ENCODE measurements at places on chromosomes 13 and 19.

DNA sequence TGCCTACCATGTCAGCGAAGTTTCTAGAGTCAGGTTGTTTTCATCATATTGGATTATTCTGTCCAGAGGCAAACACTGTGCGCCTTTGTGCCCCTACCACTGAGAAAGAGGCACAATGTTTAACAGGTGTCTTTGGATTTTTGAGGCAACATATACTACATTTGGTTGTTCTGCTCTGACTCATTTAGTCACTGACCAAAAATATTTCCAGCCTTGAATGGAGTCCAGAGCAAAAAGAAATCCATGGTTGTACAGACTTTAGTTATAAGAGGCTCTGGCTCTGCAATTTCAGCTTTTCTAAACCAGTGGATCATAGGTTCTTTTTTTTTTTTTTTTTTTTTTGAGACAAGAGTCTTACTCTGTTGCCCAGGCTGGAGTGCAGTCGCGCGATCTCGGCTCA, 35.7 kb downstream of the LACC1 start:
- no peak for DNase-seq

DNA sequence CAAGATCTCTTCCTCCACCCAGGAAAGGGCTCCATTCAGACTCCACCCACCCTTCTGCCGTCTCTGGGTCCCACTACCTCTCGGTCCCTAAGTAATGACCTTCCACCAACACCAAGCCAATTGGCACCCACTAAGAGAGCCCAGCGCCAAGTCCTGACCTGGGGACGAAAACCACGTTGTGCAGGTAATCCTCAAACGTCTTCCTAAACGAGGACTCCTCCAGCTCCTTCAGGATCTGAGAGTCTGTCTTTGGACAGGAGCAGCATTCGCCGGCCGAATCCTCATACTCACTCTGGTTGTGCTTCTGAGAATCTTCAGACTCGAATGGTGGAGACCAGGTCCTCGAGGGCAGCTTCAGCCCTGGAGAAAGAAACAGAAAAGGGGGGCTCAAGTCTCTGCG, 83.1 kb downstream of the ZNF557 start:
- no peak for DNase-seq

DNA sequence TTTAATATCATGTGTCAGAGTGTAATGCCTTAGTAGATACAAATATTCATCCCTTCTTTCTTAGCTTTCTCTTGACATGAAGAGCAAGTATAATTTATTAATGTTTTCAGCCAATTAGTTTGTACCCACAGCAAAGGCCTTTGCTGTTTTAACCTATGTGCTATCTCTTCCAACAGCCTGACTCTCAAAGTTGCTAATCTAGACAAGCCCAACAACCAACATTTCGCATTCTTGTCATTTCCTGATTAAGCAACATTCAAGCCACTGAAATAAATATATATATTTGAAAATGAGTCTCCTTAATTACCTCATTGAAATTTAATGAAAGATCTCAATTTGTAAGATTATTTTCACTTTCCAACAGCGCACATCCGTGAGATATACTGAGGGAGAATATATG, 18.5 kb downstream of the EPSTI1 start:
- no peak for DNase-seq

- no peak for DNase-seq
Measured at GRCh38 chr19:1520203-1520780, 3.6 kb upstream of the PLK5 start.

GRCh38 chr13:113883314-113883811, 19.5 kb upstream of the GAS6 start:
- no peak for DNase-seq

DNA sequence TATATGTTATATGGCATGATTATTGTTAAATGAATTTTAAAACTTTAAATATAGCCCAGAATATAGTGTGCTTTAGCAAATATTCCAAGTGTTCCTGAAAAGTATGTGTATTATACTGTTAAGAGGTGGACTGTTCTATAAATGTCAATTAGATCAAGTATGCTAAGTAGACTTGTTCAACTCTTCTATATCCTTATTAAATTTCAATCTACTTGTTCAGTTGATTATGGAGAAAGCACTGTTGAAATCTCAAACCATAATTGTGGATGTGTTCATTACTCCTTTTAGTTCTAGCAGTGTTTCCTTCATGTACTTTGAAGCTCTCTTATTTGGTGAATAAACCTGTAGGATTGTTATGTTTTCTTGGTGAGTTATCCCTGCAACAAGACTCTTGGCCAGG, 52.5 kb downstream of the SPACA7 start:
- DNase-seq = no peak

GRCh38 chr13:100808330-100809128, 133.9 kb upstream of the TMTC4 start:
- DNase-seq = no peak

GRCh38 chr19:11551603-11552235, 7.3 kb downstream of the ELOF1 start:
- no peak for DNase-seq

DNA sequence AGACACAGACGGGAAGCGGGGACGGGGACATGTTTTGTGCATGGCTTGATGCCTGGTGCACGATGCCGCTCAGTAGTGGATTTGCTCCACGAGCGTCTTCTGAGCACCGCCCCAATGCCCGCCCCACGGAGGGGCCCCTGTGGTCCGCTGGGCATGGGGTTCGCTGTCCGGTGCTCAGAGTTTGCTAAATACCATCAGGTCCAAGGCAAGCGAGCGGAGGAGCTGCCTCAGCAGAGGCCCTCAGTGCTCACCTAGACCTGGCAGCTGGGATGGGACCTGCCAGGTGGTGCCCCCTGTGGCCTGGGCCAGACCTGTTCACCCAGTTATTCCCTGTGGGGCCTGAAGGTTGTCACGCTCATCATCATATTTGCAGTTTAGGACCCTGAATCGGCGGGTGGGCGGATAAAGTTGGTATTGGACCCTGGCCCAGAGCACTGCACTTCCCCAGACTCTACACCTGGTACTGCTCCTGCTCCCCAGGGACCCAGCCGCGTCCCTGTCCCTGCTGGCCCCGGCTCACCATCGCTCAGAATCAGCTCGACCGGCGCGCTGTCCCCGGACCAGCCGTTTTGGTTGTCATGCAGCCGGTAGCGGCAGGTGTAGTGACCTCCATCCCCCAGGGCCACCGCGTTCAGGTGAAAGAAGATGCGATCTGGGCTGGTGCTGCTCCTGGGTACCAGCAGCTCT, 2.3 kb downstream of the A1BG start:
- DNase-seq = no peak

DNA sequence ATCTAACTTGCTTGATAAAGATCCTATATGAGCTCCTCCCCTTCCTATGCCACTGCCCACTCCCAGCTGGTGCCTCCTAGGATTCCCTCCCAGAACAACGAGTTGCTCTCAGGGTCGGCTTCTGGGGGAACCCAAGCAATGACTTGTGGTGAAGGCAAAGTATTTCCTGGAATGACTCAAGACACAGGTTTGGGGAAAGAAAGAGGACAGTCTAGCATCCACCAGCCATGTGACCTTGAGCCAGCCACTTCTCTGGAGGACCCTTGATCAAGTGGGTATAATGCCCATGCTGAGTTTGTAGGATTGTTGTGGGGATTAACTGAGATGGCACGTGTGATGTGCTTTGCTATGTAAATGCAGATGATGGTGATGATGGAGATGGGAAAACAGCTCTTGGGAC, 33.0 kb downstream of the MBD3L2B start:
- no peak for DNase-seq

- DNase-seq = no peak
Measured at GRCh38 chr13:41501281-41501680, 43.9 kb downstream of the RGCC start.

DNA sequence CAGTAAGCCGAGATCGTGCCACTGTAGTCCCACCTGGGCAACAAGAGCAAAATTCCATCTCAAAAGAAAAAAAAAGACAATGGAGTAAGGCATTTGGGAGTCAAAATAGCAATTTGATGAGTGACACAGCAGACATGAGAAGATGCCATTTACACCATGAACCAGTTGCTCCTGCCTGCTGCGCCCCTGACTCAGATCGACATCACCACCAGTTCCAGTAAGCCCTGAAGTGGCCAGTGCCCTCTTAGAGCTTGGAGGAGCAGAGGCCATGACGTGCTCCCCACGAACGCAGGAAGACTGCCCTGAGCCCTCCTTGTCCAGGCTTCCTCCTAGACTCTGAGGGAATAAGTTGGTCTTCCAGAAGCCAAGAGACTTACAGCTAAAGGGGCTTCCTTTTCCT, 339.2 kb downstream of the MYO16 start:
- no peak for DNase-seq

- no peak for DNase-seq
Measured at GRCh38 chr19:32819419-32820400, 49.9 kb downstream of the SLC7A9 start.

DNA sequence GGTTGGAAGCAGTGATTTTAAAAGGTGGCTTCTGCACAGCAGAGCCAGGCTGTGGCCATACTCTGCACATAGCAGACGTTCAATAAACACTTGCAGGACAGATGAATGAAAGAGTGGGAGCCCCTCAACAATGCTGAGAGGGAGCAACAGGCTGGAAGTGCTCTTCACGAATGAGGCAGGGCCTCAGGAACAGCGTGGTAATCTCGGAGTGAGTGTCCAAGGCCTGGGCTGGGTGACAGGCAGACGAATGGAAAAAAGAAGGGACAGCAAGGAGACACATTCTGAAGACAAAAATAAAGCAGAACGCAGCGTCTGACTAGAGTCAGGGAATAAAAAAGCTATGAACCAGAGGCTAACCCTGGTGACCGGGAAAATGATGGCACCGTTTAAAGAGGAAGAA, 11.1 kb downstream of the GJA3 start:
- DNase-seq = no peak

GRCh38 chr13:111153977-111154332, 38.8 kb downstream of the ARHGEF7 start:
- DNase-seq = peak; percentile 67

GRCh38 chr19:37304190-37304883, 66.6 kb upstream of the ZNF527 start:
- DNase-seq = peak; percentile 52

- no peak for DNase-seq
Measured at GRCh38 chr13:23059173-23059572, 121.6 kb upstream of the SGCG start.

DNA sequence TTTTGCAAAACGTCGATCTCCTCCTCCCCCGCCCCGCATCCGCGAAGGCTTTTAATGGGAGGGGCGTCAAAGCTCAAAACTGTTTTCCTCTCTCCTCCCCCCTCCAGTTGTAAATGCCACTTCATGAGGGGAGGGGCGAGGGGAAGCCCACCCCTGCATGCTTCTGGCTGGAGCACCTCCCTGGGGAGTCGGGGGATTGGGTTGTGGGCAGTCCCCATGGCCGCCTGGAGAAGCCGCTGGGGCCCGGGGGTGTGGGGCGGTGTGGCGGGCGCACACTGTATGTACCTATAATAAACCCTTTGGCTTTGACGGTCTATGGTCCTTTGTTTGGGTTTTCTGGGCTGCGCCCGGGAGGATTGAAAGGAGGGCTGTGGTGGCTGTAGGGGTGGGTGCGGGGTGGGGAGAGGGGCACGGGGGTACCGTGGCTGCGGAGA, 505 bp upstream of the SHKBP1 start:
- DNase-seq = no peak

DNA sequence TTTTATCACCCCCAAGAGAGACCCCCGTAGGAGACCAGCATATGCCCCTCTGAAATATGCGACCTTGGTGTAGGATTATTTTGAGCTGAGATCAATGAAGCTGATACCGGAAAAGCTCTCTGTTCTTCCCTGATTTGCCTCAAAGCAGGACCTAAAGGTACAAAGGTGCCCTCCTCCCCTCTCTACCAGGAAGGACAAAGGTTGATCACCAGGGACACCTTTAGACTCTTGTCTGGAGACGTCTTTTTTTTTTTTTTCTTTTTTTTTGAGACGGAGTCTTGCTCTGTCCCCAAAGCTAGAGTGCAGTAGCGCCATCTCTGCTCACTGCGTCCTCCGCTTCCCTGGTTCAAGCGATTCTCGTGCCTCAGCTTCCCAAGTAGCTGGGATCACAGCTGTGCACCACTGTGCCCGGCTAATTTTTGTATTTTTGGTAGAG, 792 bp upstream of the PEX11G start:
- DNase-seq = peak; percentile 92

DNA sequence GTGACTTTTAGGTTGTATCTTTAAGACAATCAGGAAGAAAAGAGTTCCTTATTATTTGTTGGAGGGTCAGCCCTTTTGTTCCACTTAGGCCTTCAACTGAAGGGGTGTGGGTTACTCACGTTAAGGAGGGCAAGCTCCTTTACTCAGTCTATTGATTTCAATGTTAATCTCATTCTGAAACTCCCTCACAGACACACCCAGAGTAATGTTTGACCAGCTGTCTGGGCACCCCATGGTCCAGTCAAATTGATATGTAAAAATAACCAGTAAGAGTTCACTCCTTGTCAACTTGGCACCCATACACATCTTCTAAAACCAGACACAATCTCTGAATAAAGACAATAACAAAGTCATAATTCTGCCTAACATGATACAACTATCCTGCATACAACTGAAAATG, 292.9 kb downstream of the KLF5 start:
- DNase-seq = no peak

- DNase-seq = no peak
Measured at GRCh38 chr13:32590266-32590665, 4.0 kb downstream of the PDS5B start.

- no peak for DNase-seq
Measured at GRCh38 chr13:109368230-109368629, 418.2 kb downstream of the IRS2 start.

DNA sequence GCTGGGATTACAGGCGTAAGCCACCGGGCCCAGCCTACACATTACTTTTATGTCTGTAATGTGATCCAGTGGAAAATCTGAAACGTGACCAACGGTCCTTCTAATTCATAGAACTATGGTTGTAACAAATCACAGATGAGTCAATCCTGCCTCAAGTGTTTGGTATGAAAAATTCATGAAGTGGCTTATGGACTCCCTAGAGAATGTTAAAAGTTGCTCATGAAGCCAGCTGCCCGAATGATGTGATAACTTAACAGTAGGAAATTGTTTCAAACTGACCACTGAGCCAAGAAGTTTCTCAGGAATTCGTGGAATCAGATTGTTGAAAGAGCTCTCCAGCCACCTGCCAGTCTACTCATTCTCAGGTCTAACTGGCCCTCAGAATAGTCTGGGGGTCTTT, 59.4 kb upstream of the FARP1 start:
- no peak for DNase-seq

GRCh38 chr13:98348466-98349200, 171.6 kb upstream of the RNF113B start:
- no peak for DNase-seq

GRCh38 chr13:21882766-21883165, 211.9 kb downstream of the FGF9 start:
- DNase-seq = no peak

GRCh38 chr19:9939301-9939913, 3.1 kb upstream of the OLFM2 start:
- DNase-seq = no peak

GRCh38 chr19:1527650-1528309, 3.9 kb downstream of the PLK5 start:
- DNase-seq = no peak

GRCh38 chr13:77584106-77584505, 48.6 kb downstream of the SCEL start:
- DNase-seq = no peak

- DNase-seq = peak; percentile 29
Measured at GRCh38 chr13:49935171-49936074, 717 bp downstream of the SPRYD7 start.

GRCh38 chr19:40321566-40322270, 26.5 kb downstream of the C19orf47 start:
- DNase-seq = no peak

All from small intestine (tissue), 16 donors.